G401 (cell line): ENCODE measurements at places on chromosomes 12 and 14. TPM values are rescaled to one million over a fixed set of nuclear protein-coding genes. Genes with fewer than 3 reads are reported as not detected.

ZDHHC22 gene
- total RNA-seq, result 0.25 TPM in 1 of 2 replicates, not detected in the other

GPX2 gene
- not detected in 2 replicates for total RNA-seq

GRCh38 chr12:47817272-47818006, 2.3 kb downstream of the HDAC7 start:
- DNase-seq, result no peak

- peak; percentile 6 for DNase-seq
Measured at GRCh38 chr12:107241411-107241810, 148.1 kb upstream of the CRY1 start.

GRCh38 chr12:45200491-45201043, 15.3 kb upstream of the ANO6 start:
- no peak for DNase-seq
